ENCODE measurements at places on chromosomes 5 and 9. TPM values are rescaled to one million over a fixed set of nuclear protein-coding genes. Genes with fewer than 3 reads are reported as not detected.

GRCh38 chr5:148085977-148086705 lies 22.4 kb downstream of the SPINK5 start:
- no peaks in the 10 kb centered on the region for H3K27me3 ChIP-seq
- H3K27ac ChIP-seq = no peak overlapping the region
- H3K4me3 ChIP-seq = no peak overlapping the region
- no peak for DNase-seq

GRCh38 chr5:94442991-94443390 lies 175.4 kb downstream of the KIAA0825 start:
- H3K27me3 ChIP-seq = no peaks in the 10 kb centered on the region
- DNase-seq = no peak
- H3K27ac ChIP-seq = no peak overlapping the region
- H3K4me1 ChIP-seq = no peaks in the 10 kb centered on the region
- no peaks in the 10 kb centered on the region for H3K36me3 ChIP-seq

DNA sequence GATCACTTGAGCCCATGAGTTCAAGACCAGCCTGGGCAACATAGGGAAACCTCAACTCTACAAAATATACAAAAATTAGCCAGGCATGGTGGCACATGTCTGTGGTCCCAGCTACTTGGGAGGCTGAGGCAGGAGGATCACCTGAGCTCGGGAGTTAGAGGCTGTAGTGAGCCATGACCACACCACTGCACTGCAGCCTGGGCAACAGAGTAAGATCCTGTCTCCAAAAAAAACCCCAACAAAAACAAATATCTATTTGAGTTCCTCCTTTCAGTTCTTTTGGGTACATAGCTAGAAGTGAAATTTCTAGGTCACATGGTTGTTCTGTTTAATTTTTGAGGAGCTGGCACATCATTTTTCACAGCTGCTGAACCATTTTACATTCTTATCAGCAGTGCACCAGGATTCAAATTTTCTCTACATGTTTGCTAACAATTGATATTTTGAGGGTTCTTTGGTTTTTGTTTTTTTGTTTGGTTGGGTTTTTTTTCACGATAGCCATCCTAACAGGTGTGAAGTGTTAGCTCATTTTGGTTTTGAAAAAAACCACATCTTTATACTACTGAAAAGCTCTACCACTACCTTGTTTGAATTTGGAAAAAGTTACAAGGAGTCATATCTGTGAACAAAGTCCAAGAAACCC lies 176.9 kb upstream of the SLC12A2 start:
- H3K4me1 ChIP-seq = no peaks in the 10 kb centered on the region
- H3K27ac ChIP-seq = no peak overlapping the region
- no peaks in the 10 kb centered on the region for H3K27me3 ChIP-seq
- no peak for DNase-seq

GRCh38 chr9:112380825-112381221 lies 915 bp downstream of the HSDL2 start:
- no peaks in the 10 kb centered on the region for H3K36me3 ChIP-seq
- DNase-seq = no peak
- peak overlapping the region; percentile 98 for H3K4me3 ChIP-seq
- no peak overlapping the region for H3K27ac ChIP-seq

GRCh38 chr5:124645396-124645795 lies 101.0 kb downstream of the ZNF608 start:
- H3K27ac ChIP-seq = no peak overlapping the region
- DNase-seq = no peak
- H3K4me3 ChIP-seq = no peak overlapping the region
- H3K27me3 ChIP-seq = peaks cover 33% of the 10 kb centered on the region

DNA sequence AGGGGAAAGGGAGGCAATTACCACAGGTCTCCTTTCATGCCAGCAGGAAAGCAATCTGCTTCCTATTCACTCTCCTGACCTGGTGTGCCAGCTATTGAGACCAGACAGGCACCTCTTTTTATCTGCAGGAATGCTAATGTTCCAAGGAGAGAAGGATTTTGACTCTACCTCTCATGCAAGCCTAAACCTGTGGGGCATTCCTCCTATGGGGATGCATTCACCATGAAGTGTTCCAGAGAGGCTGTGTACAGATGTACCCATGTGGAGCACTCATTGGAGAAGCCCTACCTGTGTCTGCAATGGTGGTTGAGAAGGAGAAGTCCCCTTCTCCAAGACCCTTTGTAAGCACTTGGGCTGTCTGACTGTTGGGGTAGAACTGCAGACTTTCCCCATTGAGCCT lies 45.4 kb upstream of the EDIL3 start:
- H3K4me3 ChIP-seq = no peak overlapping the region
- no peaks in the 10 kb centered on the region for H3K4me1 ChIP-seq
- no peaks in the 10 kb centered on the region for H3K27me3 ChIP-seq
- H3K27ac ChIP-seq = no peak overlapping the region

DNA sequence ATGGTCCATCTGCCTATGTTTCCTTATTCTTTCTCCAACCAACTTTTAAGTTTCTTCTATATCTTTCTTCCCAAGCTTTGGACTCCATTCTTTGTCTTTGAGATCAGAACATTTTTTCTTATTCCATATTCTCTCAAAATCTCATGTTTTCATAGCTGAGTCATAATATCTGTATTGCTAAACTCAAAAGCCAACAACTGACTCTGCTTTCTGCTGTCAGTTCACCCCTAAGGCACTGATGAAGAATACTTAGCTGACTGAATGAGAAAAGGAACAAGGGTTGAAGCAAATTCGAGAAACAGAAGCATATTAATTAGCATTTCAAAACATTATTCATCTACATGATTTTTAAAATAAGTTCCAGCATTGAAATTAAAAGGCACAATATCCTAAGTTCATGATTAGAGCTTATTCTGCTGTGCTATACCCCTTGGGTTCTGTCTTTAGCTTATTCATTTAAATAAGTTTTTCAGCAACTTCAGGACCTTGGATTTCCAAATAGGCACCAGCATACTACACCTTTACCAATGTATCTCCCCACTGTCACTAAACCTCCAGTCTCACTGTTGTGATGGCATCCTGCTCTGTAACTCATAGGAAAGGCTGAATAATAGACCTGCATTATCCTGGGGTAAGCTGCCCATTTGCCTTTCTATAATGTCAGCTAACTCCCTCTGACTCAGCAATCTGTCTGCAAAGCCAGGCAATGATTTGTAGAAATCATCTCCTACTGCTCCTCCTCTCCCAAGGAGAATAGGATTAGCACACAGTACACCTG lies 49.9 kb upstream of the C5orf46 start:
- no peak overlapping the region for H3K27ac ChIP-seq
- no peaks in the 10 kb centered on the region for H3K27me3 ChIP-seq
- H3K4me1 ChIP-seq = no peaks in the 10 kb centered on the region
- no peak overlapping the region for H3K4me3 ChIP-seq
- DNase-seq = no peak
- H3K36me3 ChIP-seq = no peaks in the 10 kb centered on the region

GRCh38 chr5:135079760-135080159 lies 45.7 kb upstream of the PITX1 start:
- no peaks in the 10 kb centered on the region for H3K4me1 ChIP-seq
- H3K36me3 ChIP-seq = no peaks in the 10 kb centered on the region
- H3K27ac ChIP-seq = no peak overlapping the region

- H3K27me3 ChIP-seq = no peaks in the 10 kb centered on the region
- H3K4me3 ChIP-seq = no peak overlapping the region
- no peaks in the 10 kb centered on the region for H3K36me3 ChIP-seq
- no peak overlapping the region for H3K27ac ChIP-seq
- no peak for DNase-seq
Observed at GRCh38 chr5:179373961-179374505, 28.8 kb upstream of the ADAMTS2 start.

GRCh38 chr9:3419893-3420292 lies 105.9 kb downstream of the RFX3 start:
- DNase-seq = no peak
- H3K27me3 ChIP-seq = no peaks in the 10 kb centered on the region
- H3K4me3 ChIP-seq = no peak overlapping the region
- no peak overlapping the region for H3K27ac ChIP-seq

DNA sequence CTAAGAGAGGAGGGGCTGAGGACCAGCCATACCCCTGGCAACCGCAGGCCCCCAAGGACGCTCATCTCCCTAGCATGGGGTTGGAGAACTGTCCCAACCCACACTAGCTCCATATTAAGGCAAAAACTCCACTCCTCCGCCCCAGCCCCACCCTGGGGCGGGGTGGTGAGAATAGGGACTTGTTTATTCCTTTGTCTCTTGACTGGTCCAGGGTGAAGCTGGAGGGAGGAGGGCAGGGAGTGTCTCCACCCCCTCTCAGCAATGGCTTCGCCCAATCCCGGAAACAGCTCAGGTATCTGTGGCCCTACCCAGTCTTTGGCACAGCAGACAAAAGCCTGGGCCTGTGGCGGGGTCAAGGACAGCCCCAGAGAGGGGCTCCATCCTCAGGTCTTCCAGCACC lies 16.9 kb downstream of the PRRX2 start:
- no peaks in the 10 kb centered on the region for H3K27me3 ChIP-seq
- no peak for DNase-seq
- H3K4me1 ChIP-seq = no peaks in the 10 kb centered on the region

DNA sequence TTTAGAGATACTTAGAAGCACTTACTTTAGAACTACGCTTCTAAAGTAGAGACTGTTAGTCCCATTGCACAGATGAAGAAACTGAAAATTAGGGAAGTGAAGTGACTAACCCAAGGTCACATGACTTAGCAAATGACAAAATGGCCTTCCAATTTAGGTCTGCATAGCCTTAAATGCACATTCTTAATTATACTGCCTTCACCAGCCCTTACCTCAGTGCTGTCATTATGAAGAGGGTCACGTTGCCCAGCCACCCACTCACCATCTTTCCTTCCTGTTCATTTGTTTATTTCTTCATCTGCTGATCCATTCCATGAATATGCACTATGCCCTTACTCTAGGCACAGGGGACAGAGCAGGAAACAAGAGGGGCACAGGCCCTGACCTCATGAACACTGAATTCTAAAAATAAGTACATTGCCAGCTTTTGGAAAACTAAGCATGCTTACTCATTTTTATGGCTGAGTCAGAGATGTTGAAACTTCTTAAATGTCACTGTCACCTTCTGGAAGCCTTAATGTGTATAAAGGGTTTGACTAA lies 8.6 kb downstream of the HAVCR2 start:
- no peak overlapping the region for H3K4me3 ChIP-seq
- H3K4me1 ChIP-seq = no peaks in the 10 kb centered on the region
- DNase-seq = no peak
- no peak overlapping the region for H3K27ac ChIP-seq

GRCh38 chr9:135663451-135663770 lies 302 bp downstream of the LCN9 start:
- H3K27ac ChIP-seq = no peak overlapping the region
- no peak for DNase-seq
- no peaks in the 10 kb centered on the region for H3K27me3 ChIP-seq
- no peak overlapping the region for H3K4me3 ChIP-seq
- H3K36me3 ChIP-seq = no peaks in the 10 kb centered on the region

DNA sequence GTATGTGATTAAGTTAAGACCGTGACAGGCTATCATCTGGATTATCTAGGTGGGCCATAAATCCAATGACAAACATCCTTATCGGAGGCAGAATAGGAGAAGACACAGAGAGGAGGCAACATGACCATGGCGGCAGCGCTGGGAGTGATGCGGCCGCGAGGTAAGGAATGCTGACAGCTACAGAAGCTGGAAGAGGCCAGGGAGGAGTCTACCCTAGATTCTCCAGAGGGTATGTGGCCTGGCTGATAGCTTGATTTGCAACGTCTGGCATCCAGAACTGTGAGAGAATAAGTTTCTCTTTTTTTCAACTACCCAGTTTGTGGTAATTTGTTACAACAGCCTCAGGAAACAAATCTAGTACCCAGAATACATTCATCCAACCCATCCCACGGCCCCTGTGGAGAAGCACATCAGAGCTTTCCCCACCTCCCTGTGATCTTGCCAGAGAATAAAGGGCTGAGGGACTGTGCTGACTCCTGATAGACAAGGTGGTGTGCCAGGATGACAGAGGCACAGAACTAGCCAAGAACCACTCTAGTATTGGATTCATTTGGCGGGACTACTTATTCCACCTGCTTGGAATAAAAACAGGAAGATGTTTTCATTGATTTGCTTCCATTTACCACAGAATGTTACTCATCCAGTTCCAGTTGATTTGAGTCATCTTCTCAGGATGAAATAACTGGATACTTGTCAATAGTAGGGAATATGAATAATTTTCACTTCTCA lies 187.4 kb downstream of the MAN2A1 start:
- no peaks in the 10 kb centered on the region for H3K27me3 ChIP-seq
- DNase-seq = no peak
- peaks cover 2% of the 10 kb centered on the region for H3K4me1 ChIP-seq
- H3K4me3 ChIP-seq = no peak overlapping the region
- no peaks in the 10 kb centered on the region for H3K36me3 ChIP-seq

- no peaks in the 10 kb centered on the region for H3K4me1 ChIP-seq
- H3K27me3 ChIP-seq = no peaks in the 10 kb centered on the region
- no peaks in the 10 kb centered on the region for H3K36me3 ChIP-seq
- DNase-seq = no peak
- no peak overlapping the region for H3K27ac ChIP-seq
- no peak overlapping the region for H3K4me3 ChIP-seq
Observed at GRCh38 chr9:18208166-18209059, 265.5 kb upstream of the ADAMTSL1 start.

GRCh38 chr9:130201399-130201873 lies 29.2 kb downstream of the NCS1 start:
- no peak overlapping the region for H3K4me3 ChIP-seq
- DNase-seq = no peak
- no peaks in the 10 kb centered on the region for H3K27me3 ChIP-seq
- H3K36me3 ChIP-seq = no peaks in the 10 kb centered on the region
- H3K27ac ChIP-seq = no peak overlapping the region

The WHRN gene
- 20.5 TPM for total RNA-seq

The GKAP1 gene
- total RNA-seq = 9.5 TPM

The FCN1 gene
- total RNA-seq = 9.9 TPM

The FGF18 gene
- total RNA-seq = 0.33 TPM

The LCN9 gene
- not detected for total RNA-seq

The GMCL2 gene
- not detected for total RNA-seq

The LRRC26 gene
- total RNA-seq = not detected

The CKMT2 gene
- total RNA-seq = 0.17 TPM

The FAM221B gene
- not detected for total RNA-seq

The CXCL14 gene
- total RNA-seq = not detected

The MOB3B gene
- 0.30 TPM for total RNA-seq

The ANKRA2 gene
- 45.1 TPM for total RNA-seq

The PCDHA1 gene
- total RNA-seq = not detected

The IRX1 gene
- total RNA-seq = not detected

The KCTD16 gene
- not detected for total RNA-seq

The KCNIP1 gene
- not detected for total RNA-seq

The SLC6A19 gene
- not detected for total RNA-seq

The MYMK gene
- not detected for total RNA-seq

The IFNA21 gene
- not detected for total RNA-seq

The GRIA1 gene
- not detected for total RNA-seq

Measured in CD4-positive, alpha-beta T cell (primary cell).